Skin of body (tissue), 3 donors: ENCODE measurements at places on chromosomes 4 and X.

- peak; percentile 11 for DNase-seq
These were observed 49.1 kb upstream of the DHRSX start for GRCh38 chrX:2549876-2550275.

GRCh38 chrX:41946989-41947612 is 23.7 kb upstream of the CASK start:
- DNase-seq = no peak

GRCh38 chr4:144970597-144970996 is 127.4 kb downstream of the ANAPC10 start:
- no peak for DNase-seq

- DNase-seq = no peak
These were observed 337.1 kb upstream of the CTSO start for GRCh38 chr4:156290811-156291210.

DNA sequence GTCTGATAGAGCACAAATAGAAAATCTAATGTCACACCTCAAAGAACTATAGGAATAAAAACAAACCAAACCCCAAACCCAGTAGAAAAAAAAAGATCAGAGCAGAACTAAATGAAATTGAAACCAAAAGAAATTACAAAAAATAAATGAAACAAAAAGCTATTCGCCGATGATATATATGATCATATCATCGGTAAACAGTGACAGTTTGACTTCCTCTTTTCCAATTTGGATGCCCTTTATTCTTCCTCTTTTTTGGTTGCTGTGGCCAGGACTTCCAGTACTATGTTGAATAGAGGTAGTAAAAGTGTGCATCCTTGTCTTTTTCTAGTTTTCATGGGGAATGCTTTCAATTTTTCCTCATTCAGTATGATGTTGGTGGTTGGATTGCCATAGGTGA is 215.3 kb upstream of the AR start:
- DNase-seq = no peak

GRCh38 chrX:112085149-112085548 is 2.6 kb upstream of the TRPC5 start:
- DNase-seq = no peak

GRCh38 chr4:23477905-23478304 is 411.9 kb downstream of the PPARGC1A start:
- DNase-seq = no peak

GRCh38 chr4:138401334-138401733 is 159.2 kb upstream of the SLC7A11 start:
- DNase-seq = no peak

DNA sequence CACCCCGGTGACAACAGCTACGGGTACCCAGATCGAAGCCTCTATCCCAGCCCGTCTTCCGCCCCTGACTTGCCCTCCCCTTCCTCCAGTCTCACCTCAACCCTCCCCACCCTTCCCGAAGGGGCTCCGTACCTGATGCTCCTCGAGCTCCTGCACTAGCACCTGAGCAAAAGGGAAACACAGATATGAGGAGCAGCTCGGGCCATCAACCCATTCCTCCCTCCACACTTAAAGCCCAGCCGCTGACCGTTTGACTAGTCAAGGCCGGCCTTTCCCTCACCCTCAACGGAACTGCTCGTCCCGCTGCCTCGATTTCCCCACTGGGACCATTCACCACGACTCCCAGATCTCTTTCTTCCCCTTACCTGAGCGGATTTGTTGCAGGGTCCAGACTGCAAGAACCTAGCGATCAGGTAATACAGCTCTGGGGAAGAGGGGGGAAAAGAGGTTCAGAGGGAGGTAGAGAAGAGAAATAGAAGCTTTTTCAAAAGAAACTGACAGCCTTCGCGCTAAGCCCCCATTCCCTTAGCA is 731 bp downstream of the BRWD3 start:
- DNase-seq = no peak

GRCh38 chrX:101759000-101759399 is 99.3 kb upstream of the ARMCX2 start:
- peak; percentile 0 for DNase-seq

GRCh38 chr4:4890574-4891255 is 31.2 kb downstream of the MSX1 start:
- no peak for DNase-seq

GRCh38 chr4:146267826-146268225 is 53.5 kb downstream of the REELD1 start:
- DNase-seq = no peak

DNA sequence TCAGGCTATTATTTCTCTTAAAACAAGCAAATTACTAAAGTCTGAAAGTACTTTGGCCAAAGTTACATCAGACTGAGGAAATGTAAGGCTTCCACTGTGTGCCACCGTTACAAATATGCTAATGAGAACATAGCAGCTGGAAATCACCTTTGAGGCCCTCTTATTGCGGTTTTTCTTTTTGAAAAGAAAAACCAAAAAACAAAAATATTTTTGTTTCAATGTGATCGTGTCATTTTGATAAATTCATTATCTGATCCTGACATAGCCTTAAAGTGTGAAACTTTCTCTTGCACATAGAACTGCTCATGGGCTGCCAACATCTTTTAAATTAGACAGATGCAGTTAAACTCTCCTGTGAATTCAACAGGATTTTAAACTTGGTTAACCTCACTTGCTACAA is 2.8 kb upstream of the TIFA start:
- no peak for DNase-seq

DNA sequence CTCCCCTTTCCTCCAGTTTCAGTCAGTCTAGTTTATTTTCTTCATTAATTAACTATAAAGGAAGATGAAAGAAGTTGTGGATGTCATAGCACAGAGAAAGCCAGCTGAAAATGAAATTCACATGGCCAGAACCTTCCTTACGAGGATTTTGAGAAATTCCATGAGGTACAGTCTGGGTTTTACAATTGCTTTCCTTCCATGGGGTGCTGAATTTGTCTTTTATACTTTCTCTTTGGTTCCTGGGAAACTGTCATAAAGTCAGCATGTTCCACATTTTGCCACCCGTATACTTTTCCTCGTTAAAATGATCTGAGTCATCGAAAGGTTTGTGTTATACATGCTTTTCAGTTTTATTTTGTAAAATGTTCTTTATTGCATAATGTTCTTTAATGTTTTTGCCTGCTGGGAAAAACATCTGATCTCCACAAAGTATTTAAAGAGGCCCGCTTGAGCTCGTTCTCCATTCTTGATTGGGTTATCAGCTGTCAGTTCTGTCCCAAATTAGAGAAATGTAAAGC is 78.1 kb upstream of the CLDN34 start:
- no peak for DNase-seq

DNA sequence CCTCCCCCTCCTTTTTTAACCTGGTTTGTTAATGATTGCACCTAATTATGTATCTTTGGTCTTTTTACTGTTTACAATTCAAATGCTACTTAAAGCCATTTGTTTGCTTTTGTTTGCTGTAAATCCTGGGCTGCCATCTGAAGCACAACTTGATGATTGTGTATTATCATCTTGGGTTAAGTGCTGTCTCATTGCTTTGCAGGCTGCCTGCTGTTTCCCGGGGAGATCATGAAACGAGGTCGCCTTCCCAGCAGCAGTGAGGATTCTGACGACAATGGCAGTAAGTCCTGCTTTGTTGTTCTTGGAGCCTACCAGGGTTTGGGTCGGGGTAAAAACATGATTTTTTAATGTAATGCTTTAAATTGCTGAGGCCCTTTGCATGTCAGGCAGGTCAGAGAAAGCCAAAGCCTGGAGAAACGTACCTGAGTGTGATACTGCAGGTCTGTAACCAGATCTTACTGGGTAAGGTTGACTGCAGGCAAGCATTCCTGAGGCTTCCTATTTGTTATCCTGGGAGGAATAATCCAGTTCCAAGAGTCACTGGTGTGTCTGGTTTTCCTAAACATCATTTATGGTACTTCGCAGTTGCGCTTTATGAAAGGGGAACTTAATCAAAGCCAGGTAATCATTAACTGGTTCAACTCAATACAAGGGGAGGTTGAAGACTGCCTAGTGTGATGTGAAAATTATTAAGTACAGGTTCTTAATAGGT is 22.2 kb downstream of the JADE1 start:
- no peak for DNase-seq

GRCh38 chr4:173167758-173168395 is 734 bp upstream of the GALNT7 start:
- DNase-seq = peak; percentile 48

DNA sequence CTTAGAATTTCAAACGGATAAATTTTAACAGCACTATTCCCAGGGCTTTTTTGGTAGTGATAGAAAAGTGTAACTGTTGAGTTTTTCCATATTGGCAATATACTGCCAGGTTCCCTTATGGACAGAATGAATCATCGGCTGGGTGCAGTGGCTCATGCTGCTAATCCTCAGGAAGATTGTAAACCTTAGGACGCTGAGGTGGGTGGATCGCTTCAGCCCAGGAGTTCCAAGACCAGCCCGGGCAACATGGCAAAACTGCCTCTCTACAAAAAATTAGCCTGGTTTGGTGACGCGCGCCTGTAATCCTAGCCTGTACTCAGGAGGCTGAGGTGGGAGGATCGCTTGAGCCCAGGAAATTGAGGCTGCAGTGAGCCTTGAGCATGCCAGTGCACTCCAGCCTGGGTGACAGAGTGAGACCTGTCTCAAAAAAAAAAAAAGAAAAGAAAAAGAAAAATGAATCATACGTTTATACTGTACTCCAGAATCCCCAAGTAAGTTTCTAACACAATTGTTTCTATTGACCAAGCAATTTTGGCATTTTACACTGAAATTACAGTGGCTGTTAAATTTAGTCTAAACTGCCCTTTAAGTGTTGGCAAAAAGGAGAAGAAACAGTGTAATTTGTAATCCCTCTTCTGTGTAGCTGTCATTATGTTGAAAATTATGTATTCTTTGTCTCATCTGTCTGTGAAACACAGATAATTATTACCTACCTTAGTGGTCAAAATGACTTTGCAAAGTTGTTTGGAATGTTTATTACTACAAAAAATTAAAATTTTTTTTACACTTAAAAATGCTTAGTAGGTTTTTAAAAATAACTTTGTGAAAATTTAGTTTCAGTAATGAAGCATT is 1.8 kb downstream of the SLC30A9 start:
- DNase-seq = no peak

DNA sequence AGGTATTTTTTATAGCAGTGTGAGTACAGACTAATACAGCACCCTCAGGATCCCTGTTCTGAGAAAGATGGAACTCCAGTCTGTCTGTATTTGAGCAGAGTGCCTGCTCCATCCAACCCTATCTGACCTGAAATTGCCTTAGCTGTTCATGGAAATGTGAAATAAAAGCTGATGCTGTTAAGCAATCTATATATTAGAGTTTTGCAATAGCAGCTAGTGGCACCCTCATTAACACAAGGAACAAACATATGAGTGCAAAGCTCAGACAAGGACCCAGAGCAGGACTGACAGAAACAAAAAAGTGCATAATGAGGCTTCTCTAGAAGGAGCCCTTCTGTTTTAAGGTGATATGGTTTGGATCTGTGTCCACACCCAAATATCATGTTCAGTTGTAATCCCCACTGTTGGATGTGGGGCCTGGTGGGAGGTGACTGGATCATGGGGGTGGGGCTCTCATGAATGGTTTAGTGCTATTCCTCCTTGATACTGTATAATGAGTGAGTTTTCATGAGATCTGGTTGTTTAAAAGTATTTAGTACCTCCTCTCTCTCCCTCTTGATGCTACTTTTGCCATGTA is 272.9 kb upstream of the KLF3 start:
- no peak for DNase-seq
